Stimulated activated CD4-positive, alpha-beta T cell treated with anti-CD3 and anti-CD28 coated beads, Interleukin-4, amount 100 ng/mL, for 24 hours (primary cell): ENCODE measurements at places on chromosomes 5 and 9.

GRCh38 chr9:14389657-14390056, 75.7 kb upstream of the NFIB start:
- no peak for DNase-seq

DNA sequence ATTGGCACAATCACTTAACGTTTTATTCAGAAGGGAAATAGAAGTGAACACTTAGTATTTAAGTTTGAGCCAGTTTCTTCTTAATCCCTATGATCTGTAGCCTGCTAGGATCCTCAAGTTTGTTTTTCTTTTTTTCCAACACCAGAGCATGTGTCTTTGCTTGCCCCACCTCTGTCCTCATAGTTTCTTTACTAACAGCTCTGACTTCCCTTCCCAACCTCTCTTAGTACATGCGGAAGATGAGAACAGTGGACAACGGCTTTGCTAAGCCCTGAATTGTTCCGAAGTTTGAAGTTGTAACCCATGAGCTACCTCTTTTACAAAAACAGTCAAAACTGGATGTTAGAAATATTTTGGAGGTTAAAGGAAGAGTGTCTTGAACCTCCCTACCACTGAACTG, 61.7 kb upstream of the TAF11L2 start:
- no peak for DNase-seq

DNA sequence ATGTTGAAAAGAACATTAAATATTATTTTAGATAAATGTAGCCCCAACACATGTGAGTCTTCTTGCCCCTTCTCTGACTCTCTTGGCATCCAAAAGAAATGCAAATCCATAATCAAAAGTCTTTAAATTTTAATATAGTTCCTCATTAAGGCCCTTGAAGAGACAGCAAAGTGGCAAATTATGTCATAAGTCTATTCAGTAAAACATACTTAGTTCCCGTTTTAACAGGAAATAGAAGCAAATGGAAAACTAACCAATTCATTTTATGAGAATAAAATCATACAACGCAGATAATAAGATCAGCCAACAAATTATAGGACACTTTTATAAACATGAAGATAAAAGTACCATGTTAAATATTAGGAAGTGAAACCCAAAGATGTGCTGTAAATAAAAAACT, 20.1 kb upstream of the IFNB1 start:
- DNase-seq = no peak

DNA sequence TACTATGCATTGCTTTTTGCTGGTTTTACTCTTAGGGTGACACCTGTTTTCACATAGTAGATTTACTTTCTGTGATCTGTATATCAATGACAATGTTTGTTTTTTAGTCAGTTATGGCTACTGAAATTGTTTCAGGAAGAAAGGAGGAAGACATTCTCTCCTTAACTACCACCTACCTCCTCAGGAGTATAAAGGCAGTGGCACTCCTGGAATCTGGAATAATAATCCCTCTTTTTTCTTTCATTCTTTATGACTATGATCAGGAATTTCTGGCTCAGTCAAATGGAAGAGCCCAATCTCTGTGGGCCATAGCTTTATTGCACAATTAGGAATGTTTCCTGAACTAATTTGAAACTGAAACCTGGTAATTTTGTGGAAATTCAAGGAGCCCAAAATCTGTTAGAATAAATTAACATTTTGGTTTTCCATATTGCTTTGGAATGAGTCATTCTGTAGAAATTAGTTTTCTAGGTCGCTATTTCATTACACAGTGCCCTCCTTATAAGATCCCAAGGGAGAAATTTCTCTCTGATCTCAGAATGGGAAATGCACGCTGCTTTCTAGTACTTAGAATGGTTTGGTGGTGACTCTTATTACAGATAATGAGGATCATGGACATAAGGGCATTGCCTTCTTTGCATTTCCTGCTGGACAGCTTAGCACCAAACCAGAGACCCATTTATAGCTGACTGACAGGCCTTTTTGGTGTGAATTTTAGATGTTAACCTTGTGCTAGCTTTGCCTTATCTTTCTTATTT, 95.3 kb upstream of the VLDLR start:
- DNase-seq = no peak

- DNase-seq = no peak
Measured at GRCh38 chr5:123561230-123561629, 49.3 kb downstream of the CSNK1G3 start.

DNA sequence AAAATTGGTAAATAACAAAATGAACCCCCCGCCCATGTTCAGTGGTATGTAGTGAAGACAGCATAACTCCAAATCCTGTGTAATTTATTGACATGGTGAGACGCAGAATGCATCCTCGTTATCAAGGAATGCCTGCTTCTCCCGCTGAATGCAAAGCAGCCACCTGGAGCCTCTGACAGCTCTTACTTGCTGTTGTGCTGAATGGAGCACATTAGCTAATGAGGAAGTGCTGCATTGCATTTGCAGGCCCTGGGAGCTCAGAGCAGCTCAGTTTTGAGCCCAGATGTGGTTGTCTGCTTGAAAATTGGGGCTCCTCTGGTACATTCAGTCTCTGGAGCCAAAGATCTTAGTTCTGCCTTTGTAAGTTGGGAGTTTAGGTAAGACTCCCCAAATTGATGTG, 28.9 kb downstream of the PLAC8L1 start:
- DNase-seq = no peak

DNA sequence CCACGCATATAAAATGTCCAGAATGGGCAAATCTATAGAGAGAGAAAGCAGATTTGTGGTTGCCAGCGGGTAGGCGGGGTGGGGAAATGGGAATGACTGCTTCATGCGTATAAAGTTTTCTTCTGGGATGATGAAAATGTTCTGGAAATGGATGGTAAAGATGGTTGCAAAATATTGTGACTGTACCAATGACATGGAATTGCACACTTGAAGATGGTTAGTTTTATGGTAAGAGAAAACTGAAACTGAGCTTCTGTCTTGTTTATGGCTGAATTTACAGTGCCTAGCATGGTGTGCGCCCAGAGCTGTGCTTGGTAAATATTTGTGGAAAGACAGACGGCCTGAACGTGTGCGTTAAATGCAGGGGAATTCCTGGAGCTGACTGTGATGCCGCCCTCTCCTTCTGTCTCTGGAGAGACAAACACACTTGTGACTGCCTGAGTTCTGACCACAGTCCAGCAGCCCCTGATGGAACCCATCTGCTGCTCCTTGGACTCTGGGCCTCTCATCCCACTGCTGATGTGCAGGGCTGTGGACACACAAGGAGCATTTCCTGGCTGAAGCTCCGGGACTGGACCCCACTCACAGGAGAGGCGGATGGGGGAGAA, 8.6 kb upstream of the PTGES start:
- DNase-seq = no peak

DNA sequence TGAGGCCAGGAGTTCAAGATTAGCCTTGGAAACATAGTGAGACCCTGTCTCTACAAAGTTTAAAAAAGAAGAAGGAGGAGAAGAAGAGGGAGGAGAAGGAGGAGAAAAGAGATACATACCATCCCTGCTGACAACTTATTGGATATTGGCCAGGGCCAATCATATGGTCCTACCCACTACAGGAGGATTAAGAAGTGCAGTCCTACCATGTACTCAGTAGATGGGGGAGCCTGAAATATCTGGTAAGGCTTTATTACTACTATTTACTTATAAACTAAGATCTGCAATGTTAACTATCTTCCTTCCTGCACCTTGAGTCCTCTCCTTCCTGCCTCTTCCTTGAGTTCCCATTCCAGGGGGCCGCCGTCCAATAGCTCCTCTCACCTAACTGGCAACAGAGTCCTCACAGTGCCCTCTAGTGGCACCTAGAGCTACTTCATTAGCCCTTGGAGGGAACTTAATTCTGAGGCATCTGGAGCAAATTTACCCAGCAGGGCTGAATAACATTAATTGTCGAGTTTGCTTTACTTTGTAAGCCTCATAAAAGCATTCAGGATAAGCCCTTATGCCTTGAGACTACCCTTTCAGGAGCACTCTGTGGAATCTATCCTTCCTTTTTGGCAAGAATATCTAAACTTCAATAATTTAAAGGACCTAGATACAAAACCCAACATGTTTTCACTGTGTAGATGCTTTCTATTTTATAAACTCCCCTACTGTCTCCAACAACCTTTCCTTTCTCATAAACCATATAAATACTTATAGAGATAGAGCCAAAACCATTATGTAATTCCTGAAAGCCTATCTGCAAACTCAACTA, 39.1 kb upstream of the RANBP6 start:
- peak; percentile 70 for DNase-seq

DNA sequence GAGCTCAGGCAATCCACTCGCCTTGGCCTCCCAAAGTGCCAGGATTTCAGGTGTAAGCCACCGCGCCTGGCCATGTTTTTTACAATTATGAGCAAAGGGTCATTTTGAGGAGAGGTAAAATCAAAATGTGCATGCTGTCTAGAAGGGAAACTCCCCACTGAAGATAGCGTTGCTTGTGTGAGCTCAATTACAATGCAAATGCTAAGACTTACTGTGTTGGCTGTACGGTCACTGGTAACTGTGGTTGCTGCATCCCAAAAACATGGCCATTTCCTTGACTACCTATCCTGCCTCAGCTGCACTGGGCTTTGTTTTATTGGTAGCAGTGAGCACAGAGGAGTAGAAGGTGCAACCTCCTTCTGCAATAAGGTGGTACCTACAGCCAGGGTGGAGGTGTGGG, 77.4 kb upstream of the SPATA31E1 start:
- DNase-seq = no peak

DNA sequence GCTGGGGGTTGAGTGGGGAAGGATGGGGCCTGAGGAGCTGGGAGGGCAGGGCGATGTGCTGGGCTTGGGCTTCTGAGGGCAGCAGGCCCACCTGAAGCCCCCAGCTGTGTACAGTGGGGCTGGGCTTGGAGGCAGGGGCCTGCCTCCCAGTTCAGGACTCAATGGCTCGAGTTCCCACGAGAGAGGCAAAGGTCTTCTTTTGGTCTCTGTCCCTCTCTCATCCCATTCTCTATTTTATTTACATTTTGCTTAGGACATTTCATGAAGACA, 180.6 kb downstream of the MACROH2A1 start:
- no peak for DNase-seq

DNA sequence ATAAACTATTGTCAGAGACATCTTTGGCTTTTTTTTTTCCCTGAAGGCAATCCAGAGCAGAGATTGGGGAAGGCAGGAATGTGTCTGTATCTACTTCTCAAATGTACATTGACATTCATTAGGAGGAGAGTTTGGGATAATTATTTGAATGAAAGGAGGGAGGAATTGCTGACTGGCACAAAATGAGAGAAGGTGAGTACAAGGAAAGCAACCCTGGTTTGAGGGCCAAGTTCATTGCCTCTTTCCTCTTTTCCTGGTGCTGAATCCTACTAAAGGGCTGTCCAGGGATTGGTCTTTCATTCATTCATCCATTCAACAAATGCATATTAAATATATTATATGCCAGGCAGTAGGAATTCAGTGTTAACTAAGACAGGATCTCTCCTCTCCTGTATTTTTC, 18.8 kb upstream of the ANKHD1 start:
- no peak for DNase-seq

GRCh38 chr5:23466401-23466912, 41.0 kb upstream of the PRDM9 start:
- no peak for DNase-seq

GRCh38 chr9:89916001-89916597, 311.3 kb downstream of the GADD45G start:
- DNase-seq = no peak

DNA sequence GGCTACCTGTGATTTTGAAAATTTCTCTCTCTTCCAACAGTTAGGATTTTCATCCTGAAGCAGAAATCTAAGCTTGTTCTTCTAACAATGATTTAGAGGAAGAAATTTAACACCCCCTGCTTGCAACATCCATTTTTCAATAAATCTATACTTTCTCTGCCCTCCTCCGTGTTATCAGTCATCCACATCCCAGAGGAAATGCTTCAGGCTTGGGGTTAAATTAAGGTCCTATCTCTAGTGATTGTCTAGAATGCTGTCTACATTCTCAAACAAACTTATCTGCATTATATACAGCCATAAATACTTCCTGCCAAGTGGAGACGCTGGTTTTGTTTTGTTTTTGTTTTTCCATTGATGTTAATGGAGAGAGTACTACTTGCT, 371.0 kb downstream of the CSNK1G3 start:
- DNase-seq = no peak

- DNase-seq = no peak
Measured at GRCh38 chr9:126773004-126773607, 31.7 kb upstream of the ZBTB43 start.

DNA sequence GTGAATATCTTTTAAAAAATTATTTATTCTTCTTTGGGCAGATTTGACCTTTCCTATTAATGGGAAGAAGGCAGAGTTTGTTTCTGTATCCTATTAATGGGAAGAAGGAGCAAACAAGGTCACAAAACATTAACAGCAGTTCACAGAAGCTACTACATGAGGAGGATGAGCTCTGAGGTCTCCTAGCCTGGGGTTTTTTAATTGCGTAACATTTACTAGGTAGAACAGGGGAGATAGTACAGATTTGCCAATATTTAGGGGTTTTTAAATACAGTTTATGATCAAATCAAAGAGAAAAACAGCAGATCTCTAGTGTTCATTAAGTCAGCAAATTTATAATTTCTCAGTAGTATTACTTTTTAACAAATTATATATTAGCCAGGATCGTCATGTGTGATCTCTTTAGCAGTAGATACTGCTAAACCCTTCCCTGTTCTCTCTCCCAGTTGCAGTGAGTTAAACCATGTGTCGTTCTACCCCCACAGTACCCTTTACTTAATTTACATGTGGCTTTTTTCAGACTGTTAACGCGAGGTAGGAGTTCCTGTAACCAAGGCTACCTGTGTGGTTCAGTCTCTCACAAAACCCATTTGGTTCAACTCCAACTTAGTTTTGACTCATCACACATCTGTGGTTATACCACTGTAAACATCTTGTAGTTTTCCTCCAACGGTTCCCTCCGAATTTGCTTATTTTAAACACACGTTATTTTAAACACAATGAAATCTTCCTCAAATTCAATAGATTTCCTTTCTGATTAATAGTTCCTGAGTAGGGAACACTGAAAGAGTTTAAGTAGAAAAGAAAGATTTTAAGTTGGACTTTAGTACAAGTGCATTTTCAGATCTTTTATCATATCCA, 13.3 kb downstream of the SLC25A46 start:
- peak; percentile 38 for DNase-seq

GRCh38 chr5:151556806-151557205, 34.3 kb downstream of the FAT2 start:
- DNase-seq = no peak

DNA sequence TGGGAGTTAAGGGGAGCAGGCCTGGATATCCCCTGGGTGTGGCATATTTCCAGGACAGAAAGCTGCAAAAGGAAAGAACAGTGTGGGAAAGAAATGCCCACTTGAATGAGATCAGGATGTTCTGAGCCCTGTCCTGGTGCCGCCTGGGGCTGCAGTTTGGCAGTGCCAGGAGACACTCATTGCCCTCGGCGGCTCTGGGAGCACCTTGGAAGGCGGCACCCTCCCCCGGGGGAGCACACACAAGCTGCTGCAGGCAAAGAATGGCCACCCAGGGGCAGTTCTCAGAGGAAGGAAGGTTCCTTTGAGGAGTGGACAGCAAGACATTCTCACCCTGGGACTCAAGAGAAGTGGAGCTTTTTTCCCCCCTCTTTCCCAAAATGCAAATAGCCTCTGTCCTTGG, 305.3 kb downstream of the NTRK2 start:
- DNase-seq = no peak
